ENCODE measurements at places on chromosomes 6 and 20.

GRCh38 chr20:23270382-23270911 lies 80.1 kb upstream of the NXT1 start:
- peak; percentile 89 for DNase-seq

GRCh38 chr6:118812970-118813369 lies 81.0 kb upstream of the ASF1A start:
- peak; percentile 48 for DNase-seq

- peak; percentile 92 for DNase-seq
Measured at GRCh38 chr20:59063358-59064213, 21.0 kb upstream of the PRELID3B start.

DNA sequence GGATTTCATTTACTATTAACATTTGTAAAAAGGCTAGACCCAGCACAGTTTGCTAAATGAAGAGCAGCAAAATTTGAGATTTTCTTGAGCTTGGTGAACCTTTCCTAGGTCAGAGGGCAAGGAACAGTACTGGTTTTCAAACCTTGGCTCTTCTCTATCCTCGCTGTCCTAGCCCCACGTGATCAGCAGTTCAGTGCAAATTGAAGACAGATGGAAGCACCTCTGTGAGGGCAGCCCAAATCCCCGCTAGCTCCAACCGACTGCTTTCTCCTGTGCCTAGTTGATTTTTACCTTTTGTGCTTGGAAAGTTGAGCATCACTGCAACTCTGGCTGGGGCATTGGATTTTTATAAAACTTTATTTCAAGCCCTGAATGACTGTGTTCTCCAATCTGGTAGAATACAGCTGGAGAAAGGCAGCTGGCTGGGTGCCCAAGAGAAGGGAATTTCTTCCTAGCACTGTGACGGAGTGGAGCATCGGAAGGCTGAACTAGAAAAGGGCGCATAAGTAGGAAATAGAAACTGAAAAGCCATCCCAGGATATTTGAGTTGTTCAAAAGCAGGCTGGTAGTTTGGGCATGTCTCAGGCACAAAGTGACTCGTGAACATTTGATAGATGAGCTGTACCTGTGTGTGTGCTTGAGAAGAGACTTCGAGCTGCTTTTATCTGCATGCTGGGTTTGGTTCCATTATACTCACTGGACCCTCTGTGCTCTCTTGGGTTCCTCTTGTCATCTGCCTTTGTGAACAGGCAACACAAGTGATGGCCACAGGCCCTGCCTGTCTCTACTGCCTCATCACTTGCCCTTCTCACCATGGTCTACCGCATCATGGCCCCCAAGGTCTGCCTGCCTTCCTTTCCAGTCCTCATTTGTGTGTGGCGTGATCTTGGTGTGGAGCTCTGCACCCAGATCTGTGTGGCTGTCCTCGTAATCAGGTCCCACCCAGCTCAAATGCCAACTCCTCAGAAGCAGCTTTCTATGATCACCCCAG lies 2.3 kb downstream of the RNF114 start:
- peak; percentile 80 for DNase-seq

GRCh38 chr6:141133836-141134235 lies 998.9 kb upstream of the GJE1 start:
- no peak for DNase-seq

DNA sequence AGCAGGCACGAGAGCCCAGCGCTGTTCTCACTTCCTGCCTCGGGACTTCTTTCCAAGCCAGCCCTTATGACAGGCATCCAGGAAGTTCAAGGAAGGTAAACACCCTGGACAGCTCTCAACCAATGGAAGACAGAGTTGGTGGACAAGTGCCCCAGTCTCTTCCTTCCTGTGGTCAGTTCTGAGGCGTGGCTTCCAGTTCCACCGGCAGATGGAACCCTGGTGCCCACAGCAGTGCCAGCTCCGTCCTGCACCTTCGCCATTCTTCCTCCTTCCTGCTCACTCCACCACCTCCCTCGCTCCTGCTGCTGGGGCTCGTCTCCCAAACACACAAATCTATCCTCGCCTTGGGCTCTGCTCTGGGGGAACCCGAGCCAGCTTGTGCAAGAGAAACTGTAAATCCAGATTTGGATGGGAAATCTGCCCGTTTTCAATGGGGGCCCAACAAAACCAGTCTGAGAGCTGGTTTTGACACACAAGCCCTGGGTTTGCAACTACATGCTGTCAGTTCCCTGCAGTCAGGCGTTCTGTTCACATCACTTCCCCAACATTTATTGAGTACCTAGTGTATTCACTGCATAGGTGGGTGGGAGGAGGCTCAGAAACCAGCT lies 162.7 kb downstream of the GRM4 start:
- no peak for DNase-seq

DNA sequence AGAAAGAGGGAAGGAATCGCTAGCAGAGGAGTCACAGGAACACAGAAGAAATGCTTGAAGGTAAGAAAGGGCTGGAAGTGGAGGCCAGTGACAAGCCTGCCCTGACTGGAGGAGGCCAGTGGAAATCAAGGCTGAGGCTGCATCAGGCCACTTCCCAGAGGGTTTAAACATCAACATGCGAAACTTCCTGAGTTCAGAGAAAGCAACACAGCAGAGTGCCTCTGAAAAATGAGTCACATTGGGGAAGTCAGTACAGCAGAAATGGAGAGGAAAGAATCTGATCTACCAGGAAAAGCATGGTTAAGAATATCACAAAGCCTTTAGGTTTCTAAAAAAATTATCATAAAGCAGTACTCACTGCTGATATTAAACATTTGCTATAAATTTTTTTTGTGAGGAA lies 23.3 kb downstream of the NAPB start:
- peak; percentile 36 for DNase-seq

GRCh38 chr6:35552285-35552917 lies 39.7 kb upstream of the TULP1 start:
- DNase-seq, result no peak

DNA sequence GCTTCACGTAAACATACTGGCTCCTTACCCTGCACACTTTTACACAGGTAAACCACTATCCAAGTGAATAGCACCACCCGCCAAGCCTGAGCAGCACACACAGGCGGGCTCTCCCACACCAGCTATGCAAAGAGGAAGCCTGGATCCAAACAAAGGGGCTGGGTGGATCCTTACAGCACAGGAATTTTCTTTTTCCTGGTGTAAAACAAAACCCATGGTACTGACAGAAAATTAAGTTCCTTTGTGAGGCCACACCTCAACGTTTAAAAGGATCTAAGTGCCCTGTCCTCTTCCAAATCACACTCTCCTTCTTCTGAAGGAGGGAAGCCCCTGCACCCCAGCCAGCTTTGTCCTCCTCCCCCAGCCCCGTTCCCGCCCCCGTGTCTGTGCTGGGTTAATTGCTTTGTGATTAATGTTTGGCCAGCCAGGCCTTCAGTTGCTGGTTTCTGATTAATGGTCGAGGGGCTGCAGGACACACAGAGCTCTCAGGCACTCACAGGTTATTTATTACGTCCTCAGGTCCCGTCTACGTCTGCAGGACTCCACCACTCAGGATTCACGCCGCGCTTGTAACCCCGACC lies 6.1 kb downstream of the DACT2 start:
- no peak for DNase-seq

GRCh38 chr6:98843271-98844243 lies 9.2 kb downstream of the POU3F2 start:
- no peak for DNase-seq

- DNase-seq, result no peak
Measured at GRCh38 chr20:33108661-33109060, 29.2 kb downstream of the BPIFB4 start.

DNA sequence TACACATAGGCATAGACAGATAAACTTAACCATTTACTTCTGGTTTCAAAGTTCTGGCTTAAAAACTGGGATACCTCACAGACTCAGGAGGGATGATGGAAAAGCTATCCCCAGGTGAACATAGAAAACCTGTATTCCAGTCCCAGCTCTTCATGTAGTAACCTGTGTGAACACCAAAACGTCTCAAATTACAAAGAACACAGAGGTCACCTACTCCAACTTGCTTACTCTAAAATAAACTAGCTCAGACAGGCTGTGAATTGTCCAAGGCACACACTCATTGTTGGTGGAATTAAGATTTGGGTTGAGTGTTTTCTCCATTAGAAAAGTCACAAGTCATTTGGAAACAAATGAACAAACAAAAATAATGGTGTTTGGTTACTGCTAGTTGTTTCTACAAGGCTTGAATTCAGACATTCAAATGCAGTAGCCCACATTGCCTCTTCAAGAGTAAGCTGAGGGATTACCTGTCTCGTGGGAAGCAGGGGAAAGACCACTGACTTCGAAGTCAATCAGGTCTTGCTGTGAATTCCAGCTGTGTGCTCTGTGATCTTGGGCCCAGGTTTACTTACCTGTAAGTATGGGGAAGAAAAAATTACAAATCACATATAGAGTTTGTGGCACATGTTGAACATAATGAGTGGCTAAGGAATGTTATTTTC lies 48.2 kb upstream of the LRRC1 start:
- DNase-seq, result no peak

GRCh38 chr6:683742-684440 lies 9.0 kb downstream of the EXOC2 start:
- DNase-seq, result peak; percentile 96

DNA sequence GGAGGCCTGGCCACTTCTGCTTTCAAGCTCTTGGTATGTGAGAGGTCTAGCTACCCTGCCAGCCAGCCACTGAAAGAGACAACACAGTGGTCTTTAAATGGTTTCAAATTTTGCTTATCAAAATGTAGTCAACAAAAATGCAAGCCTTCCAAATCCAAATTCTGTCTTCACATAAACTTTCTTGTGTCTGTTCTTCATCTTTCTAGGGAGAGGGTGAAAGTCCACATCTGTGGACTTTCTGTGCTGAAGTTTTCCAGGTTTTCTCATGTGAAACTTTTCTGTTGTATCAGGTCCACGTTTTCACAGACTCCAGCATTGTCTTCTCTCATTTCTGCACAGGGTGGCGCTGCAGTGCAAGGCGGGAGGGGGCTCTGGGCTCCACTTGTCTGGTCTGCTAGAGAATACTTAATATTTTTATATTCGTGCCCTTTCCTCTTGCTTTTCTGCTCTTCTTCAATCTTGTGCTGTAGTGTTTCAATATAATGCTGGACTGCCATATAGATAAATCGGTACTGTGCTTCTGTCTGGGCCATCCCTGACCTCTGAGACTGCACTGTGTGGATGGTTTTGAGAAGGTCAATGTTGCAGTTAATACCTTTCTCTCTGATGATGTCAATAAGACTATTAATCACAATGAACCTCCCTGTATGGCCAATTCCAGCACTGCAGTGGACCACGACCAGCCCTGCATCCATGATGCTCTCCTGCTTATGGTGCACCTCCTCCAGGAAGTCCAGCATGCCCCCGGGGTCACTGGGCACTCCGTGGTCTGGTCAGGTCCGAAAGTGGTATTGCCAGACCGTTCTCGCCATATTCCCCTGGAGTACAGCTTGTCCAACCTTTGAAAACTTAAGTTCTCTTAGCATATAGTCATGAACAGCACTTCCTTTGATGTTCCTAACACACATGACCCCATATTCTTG lies 161.6 kb upstream of the TNFAIP3 start:
- no peak for DNase-seq

DNA sequence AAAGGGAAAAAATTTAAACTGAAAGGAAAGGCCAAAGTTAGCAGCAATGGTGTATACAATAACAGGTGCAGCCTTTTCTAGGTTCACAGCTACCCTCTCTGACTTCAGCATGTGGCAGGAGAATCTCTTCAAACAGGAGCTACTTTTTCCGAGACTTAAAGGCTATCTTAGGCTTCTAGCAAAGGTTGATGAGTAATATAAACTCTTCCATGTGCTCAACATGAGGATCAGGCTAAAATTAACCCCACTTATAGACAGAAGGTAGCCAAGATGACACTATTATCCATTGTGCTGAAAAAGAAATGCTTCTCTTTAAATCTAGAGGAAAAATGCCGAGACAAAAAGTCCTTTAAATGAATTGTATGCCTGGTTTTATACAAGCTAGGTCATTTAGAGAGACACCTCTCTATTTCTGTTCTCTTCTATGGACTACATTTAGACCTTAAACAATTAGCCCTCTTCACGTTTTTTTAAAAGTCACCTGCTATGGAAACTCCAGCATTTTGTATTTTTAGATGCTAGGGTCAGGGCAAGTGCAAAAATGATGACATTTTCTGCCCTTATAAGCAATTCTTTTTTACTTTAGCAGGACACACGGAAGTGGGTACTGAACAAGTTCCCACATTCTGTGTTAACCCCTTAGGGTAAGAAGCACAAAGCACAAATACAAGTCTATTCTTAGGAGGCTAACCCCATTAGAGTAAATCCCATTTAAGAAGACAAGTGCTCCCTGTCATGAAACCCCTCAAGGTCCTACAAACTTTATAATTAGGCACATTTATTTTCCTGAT lies 216.8 kb upstream of the CITED2 start:
- no peak for DNase-seq

DNA sequence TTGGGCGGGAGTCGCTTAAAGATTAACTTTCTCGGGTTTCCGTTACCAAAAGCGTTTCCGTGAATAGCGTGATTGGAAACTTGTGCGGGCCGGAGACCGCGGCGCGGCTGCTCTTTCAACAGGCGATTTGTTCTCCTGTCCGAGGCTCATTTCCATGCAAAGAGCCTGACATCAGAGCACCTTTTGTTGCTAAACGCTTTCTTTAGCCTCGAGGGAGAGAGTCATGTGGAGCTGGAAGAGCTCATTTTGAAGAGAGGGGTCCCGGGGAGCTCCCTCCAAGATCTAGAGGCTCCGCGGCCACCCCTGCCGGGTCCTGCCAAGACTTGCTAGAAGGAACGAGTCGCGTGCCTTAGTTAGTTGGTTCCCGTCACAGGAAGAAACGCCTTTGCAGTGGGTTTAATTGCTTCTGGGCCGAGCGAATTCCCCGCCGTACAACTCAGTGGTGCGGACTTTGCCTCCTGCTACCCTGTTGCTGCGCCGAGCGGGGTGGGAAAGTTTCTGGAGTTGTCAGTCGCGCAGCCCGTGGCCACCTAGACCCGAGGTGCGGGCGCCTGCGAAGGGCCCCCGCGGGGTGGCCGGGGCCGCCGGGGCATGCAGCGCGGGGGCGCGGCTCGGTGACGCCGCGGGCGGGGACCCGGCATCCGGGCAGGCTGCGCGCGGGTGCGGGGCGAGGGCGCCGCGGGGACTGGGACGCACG lies at the start of gene SASH1:
TSS of gene SASH1 (plus strand) at position 489 of the 697 bp plus-strand sequence. CDS start 230 bp downstream, outside the sequence.
- peak; percentile 82 for DNase-seq

DNA sequence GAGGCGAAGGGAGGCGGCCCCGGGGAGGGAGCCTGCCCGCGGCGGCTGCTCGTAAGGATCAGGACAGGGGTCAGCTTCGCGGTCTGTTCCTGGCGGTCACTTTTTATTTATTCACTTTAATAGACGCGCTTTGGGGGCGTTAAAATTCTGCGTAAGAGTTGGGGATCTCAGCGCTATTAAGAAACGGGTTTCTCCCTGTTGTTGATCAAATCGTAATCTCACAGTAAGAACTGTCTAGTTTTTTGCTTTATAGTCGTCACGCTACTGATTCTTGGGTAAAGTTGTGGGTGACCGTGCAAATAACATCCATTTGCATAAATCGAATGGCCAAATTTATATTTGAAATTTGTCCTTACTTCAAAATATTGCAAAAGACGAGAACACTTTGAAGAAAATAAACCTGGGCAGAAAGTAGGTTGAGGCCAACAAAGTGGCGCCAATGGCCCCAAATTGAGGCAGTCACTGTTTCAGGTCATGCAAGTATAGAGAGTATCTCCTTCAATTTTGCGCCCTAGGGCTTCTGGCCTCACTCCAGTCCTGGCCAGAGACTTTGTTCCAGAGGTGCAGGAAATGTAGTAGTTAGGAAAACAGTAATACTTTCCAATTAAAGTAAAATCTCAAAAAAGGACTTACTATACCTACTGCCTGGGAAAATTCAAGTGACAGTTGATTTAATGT lies 963 bp upstream of the RMND1 start:
- DNase-seq, result peak; percentile 26

GRCh38 chr6:81886157-81886556 lies 133.7 kb upstream of the TENT5A start:
- no peak for DNase-seq

GRCh38 chr6:83365931-83366330 lies 64.9 kb downstream of the ME1 start:
- peak; percentile 79 for DNase-seq

GRCh38 chr6:167129159-167129558 lies 6.3 kb downstream of the CCR6 start:
- no peak for DNase-seq

Data from fibroblast of lung (primary cell).